ENCODE measurements at places on chromosomes 12 and 14.
A peak's percentile ranks its signal among the peaks of the same experiment; 100 is the strongest.

DNA sequence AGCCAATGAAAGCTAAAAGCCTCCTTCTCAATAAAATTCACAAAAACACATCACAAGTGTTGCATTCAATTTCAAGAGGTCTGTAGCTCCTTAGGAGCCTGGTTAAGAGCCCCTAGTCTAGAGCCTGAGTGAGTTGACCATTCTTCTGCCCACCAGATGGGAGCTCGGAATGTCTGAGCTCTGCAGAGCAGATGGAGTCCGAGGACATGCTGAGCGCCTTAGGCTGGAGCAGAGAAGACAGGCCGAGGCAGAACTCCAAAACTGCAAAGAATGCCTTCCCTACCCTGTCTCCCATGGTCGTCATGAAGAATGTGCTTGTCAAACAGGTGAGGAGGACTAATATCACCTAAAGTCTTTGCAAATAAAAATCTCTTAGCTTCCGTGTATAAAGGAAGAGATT lies 11.6 kb downstream of the CIPC start:
- DNase-seq = no peak
- H3K4me3 ChIP-seq = no peak overlapping the region
- H3K36me3 ChIP-seq = peaks cover 72% of the 10 kb centered on the region
- no peaks in the 10 kb centered on the region for H3K4me1 ChIP-seq
- no peak overlapping the region for H3K27ac ChIP-seq
- no peaks in the 10 kb centered on the region for H3K27me3 ChIP-seq

GRCh38 chr14:23103581-23103980 lies 1.2 kb downstream of the CIROP start:
- H3K36me3 ChIP-seq = peaks cover 7% of the 10 kb centered on the region
- no peak overlapping the region for H3K27ac ChIP-seq
- H3K4me3 ChIP-seq = no peak overlapping the region
- no peak for DNase-seq

DNA sequence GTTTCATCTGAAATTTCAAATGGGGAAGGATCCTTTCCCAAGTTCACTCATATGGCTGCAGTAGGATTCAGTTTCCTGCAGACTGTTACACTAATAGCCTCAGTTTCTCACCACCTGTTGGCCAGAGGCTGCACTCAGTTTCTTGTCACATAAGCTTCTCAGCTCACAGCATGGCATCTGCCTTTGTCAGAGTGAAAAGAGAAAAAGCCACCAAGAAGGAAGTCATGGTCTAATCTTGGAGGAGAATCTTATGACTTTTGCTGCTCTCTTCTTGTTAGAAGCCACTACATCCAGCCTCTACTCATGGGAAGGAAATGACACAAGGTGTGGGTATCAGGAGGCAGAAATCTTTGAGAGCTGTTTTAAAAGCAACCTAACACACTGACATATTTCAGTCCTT lies 39.4 kb upstream of the BTG1 start:
- H3K27me3 ChIP-seq = no peaks in the 10 kb centered on the region
- no peak overlapping the region for H3K27ac ChIP-seq
- no peak for DNase-seq
- no peak overlapping the region for H3K4me3 ChIP-seq
- no peaks in the 10 kb centered on the region for H3K36me3 ChIP-seq

GRCh38 chr12:12466157-12466556 lies 96.5 kb downstream of the DUSP16 start:
- no peaks in the 10 kb centered on the region for H3K27me3 ChIP-seq
- no peaks in the 10 kb centered on the region for H3K36me3 ChIP-seq

DNA sequence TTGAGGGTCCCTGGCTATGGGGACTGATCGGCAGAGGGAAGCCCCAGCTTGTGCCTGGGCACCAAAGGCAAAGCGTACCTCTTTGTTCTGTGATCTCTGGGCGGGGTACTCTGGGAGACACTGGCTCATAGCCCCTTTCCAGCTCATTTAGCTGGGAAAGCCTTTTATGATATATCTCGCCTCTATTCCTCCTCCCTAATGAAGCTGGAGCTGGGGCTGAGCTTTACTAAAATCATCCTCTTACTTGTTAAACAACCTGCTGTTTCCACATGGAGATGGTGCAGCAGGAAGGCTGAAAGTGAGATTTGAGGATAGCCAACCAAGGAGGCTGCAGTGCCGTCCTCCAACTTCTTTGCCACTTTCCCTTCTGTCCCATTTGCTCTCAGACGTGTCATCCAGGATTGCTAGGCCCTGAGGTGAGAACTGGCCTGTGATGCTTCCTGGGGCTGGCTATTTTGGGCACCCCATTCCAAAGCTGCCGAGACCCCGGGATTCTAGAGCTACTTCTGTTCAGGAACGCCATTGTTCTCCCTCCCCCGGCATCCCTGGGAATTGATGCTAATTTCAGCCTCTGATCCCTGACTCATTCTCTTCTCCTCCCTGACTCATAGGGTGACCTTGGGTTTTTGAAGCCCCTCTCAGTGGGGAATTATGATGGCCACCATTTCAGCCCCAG lies 16.0 kb downstream of the PDE1B start:
- no peak overlapping the region for H3K4me3 ChIP-seq
- H3K4me1 ChIP-seq = no peaks in the 10 kb centered on the region
- no peak for DNase-seq
- H3K27me3 ChIP-seq = peaks cover 4% of the 10 kb centered on the region

- no peak overlapping the region for H3K4me3 ChIP-seq
- no peaks in the 10 kb centered on the region for H3K27me3 ChIP-seq
- peaks cover 38% of the 10 kb centered on the region for H3K4me1 ChIP-seq
- H3K27ac ChIP-seq = peak overlapping the region; percentile 58
These were observed 1.8 kb downstream of the RASSF9 start for GRCh38 chr12:85834378-85834777.

- no peaks in the 10 kb centered on the region for H3K36me3 ChIP-seq
- no peak overlapping the region for H3K27ac ChIP-seq
- H3K27me3 ChIP-seq = no peaks in the 10 kb centered on the region
These were observed 640.3 kb downstream of the SLC6A15 start for GRCh38 chr12:84272324-84272723.

DNA sequence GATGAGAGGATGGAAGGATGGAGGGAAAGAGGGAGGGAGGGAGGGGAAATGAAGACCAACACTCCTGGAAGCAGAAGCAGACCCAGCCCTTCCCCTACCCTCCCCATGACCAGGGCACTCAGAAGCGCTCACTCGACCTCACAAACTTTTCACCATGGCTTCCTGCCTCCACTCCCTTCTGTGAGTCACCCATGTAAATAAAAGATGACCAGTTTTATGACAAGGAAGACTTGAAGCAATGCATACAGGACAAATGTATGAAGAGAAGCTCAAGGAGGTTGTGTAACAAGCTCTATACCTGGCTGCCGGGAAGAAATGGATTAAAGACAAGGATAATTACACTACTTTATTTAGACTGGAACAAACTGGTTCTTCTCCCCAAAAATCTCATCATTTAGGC lies 63.8 kb downstream of the CDC42BPB start:
- H3K4me3 ChIP-seq = no peak overlapping the region
- H3K4me1 ChIP-seq = peaks cover 18% of the 10 kb centered on the region
- peaks cover 75% of the 10 kb centered on the region for H3K36me3 ChIP-seq
- DNase-seq = no peak

DNA sequence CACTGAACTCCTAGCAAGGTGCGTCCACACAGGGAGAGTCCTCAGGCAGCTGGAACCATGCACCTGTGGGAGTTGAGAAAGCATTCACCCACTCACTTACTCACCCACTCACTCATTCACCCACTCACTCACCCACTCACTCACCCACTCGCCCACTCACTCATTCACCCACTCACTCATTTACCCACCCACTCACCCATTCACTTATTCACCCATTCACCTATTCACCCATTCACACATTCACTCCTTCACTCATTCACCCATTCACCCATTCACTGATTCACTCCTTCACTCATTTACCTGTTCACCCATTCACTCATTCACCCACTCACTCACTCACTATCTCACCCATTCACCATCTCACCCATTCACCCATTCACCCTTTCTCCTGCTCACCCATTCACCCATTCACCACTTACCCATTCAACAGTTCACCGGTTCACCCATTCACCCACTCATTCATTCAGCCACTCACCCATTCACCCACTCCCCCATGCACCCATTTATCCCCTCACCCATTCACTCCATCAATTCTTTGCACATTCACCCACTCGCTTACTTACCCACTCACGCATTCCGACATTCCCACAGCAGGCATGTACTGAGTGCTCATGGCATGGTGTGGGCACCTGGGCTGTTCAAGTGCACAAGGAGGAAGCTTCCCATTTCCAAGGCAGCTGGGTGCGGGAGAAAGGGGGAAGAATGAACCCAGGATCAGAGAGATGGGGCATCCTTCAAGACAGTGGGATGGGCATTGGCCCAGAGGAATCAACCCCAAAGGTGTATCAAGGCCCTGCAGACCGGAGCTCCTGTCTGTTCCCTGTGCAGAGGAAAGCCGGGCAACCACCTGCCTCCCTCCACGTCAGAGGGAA lies 135.2 kb upstream of the C14orf180 start:
- no peak overlapping the region for H3K4me3 ChIP-seq
- H3K36me3 ChIP-seq = no peaks in the 10 kb centered on the region

DNA sequence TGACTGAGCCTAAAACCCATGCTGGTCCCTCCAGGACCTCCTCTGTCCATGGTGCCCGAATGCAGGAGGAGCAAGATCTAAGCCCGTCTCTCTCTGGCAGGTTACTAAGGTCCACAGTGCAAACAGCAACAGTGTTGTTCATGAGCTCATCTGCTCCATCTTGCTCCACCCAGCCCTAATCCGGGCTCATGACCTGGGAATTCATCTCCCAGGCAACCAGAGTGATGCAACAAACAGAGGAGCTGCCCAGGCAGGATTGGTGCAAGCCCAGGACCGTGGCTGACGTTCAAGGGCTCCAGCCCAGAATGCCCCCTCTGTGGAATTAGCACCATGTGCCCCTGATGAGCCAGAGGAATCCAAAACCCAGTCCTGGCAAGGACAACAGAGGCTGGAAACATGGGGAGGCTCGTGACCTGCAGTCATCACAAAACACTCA lies 29.9 kb downstream of the HSPB8 start:
- no peak overlapping the region for H3K4me3 ChIP-seq
- no peak overlapping the region for H3K27ac ChIP-seq
- H3K27me3 ChIP-seq = no peaks in the 10 kb centered on the region

DNA sequence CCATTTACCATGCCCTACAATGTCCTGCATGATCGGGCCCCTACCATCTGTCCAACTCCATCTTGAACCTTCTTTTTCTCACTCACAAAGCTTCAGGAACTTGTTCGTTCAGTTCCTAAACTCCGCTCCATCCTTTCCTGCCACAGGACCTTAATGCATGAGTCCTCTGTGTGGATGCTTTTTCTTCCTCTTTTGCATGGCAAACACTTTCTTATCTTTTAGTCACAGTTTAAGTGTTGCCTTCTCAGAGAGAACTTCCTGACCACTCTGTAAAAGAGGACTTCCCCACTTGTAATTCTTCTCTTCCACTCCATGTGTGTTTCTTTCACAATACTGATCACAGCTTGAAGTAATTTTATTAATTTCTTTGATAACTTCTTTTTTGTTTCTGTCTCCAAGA lies 54.4 kb upstream of the ETV6 start:
- no peak overlapping the region for H3K27ac ChIP-seq
- DNase-seq = no peak
- no peaks in the 10 kb centered on the region for H3K4me1 ChIP-seq
- H3K27me3 ChIP-seq = no peaks in the 10 kb centered on the region

DNA sequence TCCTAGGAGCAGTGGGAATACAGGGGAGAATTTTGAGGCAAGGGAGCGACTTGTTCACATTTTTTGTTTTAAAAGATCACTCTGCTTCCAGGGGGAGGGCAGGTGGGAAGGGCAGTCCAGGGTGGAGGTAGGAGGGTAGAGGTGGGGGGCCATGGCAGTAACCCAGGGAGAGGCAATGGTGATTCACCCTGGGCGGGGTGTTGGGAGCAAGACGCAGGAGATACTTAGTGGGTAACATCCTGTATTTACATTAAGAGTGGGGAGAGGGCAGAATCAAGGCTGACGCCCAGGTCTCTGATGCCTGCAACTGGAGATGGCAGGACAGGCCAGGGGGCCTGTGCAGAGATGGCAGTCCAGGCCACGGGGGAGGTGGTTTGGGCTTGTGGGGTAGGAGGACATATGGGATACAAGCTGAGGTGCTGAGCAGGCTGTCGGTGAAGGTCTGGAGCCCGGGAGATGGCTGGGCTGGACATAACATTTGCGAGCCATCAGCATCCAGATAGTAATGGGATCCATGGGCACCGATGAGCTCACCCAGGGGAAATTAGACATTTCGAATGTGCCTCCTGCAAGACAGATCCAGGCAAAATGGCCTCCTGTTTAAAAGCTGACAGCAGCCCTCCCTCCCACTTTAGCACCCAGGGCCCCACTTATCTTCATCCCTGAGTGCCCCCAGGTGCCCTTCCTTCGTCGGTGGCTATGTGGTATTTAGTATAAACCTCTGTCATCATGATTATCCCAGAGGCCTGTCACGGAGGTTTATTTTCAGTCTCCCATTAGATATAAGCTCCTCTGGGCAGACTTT lies 9.3 kb downstream of the EML1 start:
- H3K36me3 ChIP-seq = no peaks in the 10 kb centered on the region
- peak; percentile 39 for DNase-seq
- H3K4me1 ChIP-seq = no peaks in the 10 kb centered on the region
- H3K4me3 ChIP-seq = no peak overlapping the region
- no peaks in the 10 kb centered on the region for H3K27me3 ChIP-seq
- no peak overlapping the region for H3K27ac ChIP-seq

DNA sequence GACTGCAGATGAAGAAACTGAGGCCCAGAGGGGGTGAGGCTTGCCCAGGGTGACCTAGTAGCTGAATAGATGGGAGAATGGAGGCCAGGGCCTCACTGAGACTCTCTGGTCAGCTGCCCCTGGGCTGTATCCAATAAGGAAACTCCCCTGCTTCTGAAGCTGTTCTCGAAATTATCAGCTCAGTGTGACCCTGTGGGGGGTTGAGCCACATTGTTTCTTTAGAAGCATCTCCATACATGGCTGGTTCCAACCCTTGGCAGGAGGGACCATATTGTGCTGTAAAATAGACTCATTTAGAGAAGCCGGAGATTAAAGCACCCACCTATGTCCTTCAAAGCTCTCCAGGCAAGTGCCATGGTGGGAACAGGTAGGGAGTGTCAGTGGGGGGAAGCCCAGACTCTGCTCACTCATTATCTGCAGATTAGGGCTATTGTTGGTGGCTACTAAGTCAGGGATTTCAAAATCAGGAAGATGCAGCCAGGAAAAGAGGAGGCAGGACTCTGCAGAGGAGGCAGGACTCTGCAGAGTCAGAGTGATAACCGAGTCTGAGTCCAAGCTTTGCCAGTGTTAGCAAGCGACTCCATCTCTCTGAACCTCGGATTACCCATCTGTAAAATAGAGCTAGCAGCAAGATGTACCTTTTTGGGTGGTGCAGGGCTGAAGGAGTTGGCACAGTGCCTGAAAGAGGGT lies 3.5 kb downstream of the SERPINA5 start:
- H3K27ac ChIP-seq = no peak overlapping the region
- DNase-seq = no peak
- H3K36me3 ChIP-seq = no peaks in the 10 kb centered on the region
- no peaks in the 10 kb centered on the region for H3K27me3 ChIP-seq
- H3K4me1 ChIP-seq = no peaks in the 10 kb centered on the region

DNA sequence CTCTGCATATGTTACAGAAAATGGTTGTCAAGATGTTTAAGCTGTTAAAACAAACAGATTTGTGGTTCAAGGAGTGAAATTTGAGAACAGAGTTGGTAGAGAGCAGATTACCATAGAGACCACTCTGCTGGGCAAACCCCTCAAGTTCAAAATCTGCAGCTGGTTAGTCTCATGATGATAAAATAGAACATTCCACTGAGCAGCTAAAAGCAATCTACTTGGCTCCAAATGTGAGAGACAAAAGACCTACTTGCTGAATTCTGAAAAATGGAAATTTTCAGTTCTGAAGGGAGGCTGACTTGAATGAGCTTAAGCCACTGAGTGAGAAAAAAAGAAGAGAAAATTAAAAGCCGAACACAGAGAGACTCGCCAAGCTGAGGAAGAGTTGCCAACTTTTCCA lies 519.3 kb downstream of the NOVA1 start:
- H3K36me3 ChIP-seq = no peaks in the 10 kb centered on the region
- DNase-seq = no peak
- H3K27me3 ChIP-seq = peaks cover 8% of the 10 kb centered on the region
- no peak overlapping the region for H3K27ac ChIP-seq
